ENCODE measurements at places on chromosomes 7 and 10. TPM values are rescaled to one million over a fixed set of nuclear protein-coding genes. Genes with fewer than 3 reads are reported as not detected.

TMEM72 gene
- not detected for total RNA-seq

- DNase-seq, result no peak
Observed at GRCh38 chr7:100489121-100489520, 5.4 kb downstream of the NYAP1 start.

DNA sequence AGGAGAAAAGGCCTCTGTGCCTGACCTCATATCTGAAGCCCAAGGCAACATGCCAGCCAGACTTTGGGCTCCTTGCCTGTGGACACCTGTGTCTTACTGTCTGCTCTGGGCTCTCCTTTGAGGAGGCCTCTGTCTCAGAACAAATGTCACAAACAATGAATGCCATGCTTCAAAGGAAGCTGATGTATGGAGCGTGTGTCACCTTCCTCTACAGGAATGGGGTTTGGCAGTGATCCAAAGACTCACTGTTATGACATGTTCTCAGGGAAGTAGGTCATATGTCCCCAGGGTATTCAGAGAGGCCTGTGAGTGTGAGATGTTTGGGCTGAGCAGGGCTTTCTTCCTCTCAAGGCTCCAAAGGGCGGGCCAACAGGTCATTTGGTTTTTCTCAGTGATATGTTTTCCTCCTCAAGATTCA is 38.4 kb downstream of the PTPRE start:
- DNase-seq, result peak; percentile 66

DNA sequence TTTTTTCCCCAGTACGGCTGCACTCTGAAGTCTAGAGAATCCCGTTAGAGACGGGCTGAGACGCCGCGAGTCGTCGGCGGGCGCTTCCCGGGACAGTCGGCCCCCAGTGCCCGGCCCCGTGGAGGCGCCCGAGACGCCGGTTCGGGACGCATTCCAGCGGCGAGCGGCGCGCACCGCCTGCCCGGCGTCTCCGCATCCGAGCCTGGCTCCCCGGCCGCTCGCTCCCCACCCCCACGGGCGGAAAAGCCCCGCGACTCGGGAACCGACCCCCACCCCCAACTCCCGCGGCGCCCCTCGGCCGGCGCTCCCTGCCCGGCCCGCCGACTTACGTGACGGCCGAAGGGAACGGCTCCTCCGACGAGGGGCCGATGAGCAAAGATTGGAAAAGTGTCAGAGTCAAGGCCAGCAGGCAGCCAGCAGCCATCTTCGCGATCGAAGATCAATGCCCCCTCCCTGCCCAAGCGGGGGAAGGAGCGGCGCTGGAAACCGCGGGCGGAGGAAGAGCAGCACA is 486 bp downstream of the CACNA2D1 start:
- DNase-seq, result no peak

HYAL4 gene
- not detected for total RNA-seq

SPDYE9 gene
- total RNA-seq, result not detected

LLCFC1 gene
- total RNA-seq, result not detected

TMEM184A gene
- not detected for total RNA-seq

- DNase-seq, result no peak
Observed at GRCh38 chr10:91587710-91588638, 44.9 kb downstream of the PPP1R3C start.

EBF3 gene
- total RNA-seq, result not detected

DNA sequence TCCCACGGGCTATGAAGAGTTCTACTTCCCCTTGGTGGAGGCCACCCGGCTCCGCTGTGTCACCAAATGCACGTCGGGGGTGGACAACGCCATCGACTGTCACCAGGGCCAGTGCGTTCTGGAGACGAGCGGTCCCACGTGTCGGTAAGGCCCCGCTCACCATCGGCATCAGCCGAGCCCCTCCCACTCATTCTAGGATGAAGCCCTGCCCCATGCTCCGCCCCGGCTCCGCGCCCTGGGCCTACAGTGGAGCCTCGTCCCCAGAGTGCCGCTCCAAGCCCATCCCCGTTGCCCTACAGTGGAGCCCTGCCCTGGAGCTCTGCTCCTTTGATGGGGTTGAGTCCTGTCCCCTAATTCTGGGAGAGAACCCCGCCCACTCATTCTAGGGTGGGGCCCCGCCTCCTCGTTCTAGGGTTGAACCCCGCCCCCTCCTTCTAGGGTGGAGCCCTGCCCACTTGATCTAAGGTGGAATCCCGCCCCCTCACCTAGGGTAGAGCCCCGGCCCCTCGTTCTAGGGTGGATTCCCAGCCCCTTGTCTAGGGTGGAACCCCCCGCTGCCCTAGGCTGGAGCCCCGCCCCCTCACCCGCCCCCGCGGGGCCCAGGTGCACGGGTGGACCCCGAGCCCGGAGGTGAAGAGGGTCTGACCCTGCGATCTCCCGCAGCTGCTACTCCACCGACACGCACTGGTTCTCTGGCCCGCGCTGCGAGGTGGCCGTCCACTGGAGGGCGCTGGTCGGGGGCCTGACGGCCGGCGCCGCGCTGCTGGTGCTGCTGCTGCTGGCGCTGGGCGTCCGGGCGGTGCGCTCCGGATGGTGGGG is 3.4 kb upstream of the MUC12 start:
- peak; percentile 85 for DNase-seq

GRCh38 chr7:31490796-31491314 is 23.0 kb upstream of the ITPRID1 start:
- DNase-seq, result no peak

LRRD1 gene
- total RNA-seq, result not detected

GRCh38 chr7:126001349-126001748 is 1071.7 kb upstream of the POT1 start:
- no peak for DNase-seq

DNA sequence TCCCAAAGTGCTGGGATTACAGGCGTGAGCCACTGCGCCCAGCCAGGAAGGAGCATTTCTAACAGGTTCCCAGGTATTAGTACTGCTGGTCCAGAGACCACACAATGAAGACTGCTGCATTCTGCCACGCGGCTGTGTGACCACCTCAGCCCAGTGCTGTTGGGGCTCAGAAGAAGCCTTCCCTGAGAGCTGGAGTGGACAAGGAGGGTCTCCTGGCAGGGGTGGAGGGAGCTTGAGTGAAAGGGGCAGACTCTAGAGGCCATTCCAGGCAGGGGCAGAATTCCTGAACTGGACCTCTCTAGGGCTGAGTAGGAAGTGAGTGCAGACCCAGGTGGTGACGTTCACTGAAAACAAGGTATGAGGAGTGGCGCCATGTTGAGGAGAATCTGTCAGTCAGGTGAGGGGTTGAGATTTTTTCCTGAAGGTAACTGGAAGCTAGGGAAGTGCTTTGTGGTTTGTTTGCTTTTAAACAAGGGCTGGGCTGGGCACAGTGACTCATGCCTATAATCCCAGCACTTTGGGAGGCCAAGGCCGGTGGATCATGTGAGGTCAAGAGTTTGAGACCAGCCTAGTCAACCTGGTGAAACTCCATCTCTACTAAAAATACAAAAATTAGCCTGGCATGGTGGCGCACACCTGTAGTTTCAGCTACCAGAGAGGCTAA is 67.6 kb downstream of the TACC2 start:
- DNase-seq, result no peak

TEX47 gene
- total RNA-seq, result not detected

Measured in activated naive CD4-positive, alpha-beta T cell treated with anti-CD3 and anti-CD28 coated beads for 36 hours (primary cell).